Hematopoietic multipotent progenitor cell treated with erythropoietin and hydrocortisone succinate and interleukin-3 and kit ligand, for 4 days (in vitro differentiated cells): ENCODE measurements at places on chromosomes 6 and 20.

DNA sequence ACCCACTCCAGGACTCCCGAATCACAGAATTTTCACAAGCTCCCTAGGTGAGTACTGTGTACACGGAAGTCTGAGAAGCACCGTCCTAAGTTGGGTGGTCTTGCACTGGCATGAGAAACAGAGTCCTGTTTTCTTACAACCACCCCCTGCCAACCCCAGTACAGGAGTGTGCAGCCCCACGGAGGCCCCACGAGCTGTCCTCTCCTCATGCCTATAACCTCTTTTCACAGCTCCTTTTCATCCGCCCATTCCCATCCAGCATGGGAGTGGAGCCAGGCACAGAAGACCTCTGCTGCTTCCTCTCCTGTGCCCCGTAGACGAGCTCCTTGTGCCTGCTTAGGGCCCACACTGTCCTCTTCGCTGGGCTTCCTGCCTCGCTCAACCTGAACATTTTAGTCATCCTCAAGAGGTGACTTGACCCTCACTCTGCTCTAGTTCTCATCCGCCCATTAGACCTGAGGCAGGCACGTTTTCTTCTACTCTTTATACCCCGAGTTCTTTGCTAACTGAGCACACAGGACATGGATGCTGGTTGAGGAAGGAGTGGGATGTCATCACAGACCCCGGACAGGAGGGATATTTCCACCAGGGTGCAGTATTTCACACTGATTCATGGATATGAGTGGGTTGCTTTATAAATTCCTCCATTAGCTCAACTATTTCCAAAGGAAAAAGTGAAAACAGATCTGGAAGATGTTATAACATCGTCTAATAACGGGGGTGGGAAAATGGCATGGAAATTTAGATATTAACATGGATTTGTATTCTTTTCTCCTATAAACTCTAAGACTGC, 160.5 kb downstream of the TTLL2 start:
- DNase-seq = peak; percentile 25

DNA sequence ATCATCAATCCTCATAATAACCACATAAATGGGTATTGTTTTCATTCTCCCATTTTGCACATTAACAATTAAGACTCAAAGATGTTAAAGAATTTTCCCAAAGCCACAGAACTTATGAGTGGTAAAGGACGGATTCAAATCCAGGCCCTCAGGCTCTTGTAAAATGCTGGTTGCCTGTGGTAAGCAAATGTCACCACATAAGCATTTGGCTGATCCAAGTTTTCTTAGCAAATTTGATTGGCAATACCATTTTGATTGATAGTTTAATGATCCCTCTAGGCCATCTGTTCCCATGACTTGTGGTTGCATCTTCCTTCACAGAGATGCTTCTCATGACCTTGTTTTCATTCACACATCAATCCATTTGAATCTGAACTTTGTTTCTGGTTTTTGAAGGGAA, 252.0 kb upstream of the RIN2 start:
- DNase-seq = no peak

GRCh38 chr6:158568549-158568948, 8.7 kb downstream of the TMEM181 start:
- DNase-seq = no peak

DNA sequence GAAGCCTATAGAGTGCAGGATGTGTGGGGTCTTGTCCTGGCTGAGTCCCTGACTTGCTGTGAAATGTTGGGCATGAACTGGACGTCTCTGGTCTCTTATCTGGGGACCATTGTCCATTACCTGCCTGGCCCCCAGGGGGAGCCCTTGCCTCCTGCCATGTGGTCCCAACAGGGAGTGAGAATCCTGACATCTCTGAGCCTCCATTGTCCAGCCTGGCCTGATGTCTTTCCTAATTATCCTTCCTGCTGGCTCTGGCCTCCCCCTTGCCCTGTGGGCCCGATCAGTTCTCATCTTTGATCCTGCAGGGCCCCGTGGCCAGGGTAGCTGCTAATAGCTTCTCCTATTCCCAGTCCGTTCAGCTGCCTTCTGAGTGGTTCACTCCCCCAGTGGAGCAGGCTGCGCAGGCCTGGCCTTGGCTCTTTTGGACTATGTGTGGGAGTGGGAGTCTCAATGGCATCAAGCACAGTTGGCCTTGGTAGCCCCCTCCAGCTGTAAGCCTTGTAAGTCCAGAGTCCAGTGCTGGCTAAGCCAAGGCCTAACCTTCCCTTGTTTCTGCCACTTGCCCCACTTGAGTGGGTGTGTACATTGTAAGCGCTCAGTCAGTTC, 77.9 kb upstream of the RALY start:
- DNase-seq = peak; percentile 63

DNA sequence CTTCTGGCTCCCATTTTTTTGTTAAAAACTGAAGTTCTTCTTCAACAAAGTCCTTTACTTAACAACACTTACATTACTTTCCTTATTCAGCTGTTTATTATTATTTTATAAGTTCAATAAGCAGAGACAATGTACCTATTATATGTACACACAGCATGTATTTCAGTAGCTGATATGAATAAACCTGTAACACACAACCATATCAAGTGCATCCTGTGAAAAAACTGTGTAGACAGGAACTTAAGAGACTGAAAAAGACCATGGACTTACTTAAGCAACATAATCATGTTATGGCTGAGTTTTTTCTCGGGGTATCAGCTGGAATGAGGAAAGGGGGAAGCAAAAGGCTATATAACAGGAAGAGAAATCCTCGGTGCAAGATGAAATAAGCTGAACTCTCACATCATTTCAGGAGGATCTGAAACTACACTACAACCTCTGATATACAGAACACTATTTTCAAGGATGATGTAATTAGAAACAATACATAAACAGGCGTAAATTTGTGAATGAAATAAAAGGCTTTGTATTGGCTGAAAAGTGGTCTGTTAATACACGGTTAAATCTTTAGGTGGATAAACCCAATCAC, 70.9 kb downstream of the REV3L start:
- no peak for DNase-seq

- no peak for DNase-seq
Measured at GRCh38 chr6:14819001-14819400, 426.9 kb upstream of the JARID2 start.

GRCh38 chr6:35016502-35017321, 124.4 kb downstream of the TCP11 start:
- DNase-seq = no peak

GRCh38 chr6:155014670-155015300, 19.7 kb downstream of the TIAM2 start:
- no peak for DNase-seq

DNA sequence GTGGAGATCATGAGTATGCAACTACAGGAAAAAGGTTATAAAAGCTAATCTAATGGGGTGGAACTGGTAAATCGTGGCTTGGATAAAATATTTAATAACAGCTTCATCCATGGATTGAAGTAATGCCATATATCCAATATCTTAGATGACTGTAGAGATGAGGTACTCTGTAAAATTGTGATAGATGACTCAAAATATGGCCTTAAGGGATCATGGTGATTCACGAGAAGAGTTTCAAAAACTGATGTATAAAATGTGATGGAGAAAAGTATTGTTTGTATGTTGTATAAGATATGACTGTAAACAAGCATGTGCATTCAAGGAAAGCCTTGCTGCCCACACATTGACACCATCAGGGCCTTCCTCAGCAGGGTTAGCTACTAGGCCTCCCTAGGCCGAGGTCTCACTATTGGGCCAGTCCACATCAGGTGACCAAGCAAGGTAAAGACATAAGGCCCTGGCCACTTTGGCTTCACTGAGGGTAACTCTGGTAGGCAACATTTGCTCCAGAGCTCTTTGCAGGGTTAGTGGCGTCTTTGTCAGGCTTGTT, 17.7 kb upstream of the CCN6 start:
- no peak for DNase-seq

DNA sequence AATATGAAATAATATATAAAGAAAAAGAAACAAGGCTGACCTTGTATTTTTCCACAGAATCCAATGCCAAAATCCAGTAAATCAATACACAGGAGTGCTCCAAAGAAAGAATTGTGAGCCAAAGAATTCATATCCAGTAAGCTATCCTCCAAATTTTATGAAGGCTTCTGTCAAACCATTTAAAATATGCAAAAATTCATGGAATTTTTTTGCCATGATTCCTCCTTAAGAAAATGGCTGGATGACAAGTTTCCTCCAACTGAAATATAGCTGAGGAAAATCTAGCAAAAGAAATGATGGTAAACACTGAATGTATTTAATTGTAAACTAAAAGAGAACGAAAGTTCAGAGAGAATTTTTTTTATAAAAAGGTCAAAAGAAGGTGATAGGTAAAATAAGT, 290.3 kb downstream of the UBE3D start:
- DNase-seq = no peak

DNA sequence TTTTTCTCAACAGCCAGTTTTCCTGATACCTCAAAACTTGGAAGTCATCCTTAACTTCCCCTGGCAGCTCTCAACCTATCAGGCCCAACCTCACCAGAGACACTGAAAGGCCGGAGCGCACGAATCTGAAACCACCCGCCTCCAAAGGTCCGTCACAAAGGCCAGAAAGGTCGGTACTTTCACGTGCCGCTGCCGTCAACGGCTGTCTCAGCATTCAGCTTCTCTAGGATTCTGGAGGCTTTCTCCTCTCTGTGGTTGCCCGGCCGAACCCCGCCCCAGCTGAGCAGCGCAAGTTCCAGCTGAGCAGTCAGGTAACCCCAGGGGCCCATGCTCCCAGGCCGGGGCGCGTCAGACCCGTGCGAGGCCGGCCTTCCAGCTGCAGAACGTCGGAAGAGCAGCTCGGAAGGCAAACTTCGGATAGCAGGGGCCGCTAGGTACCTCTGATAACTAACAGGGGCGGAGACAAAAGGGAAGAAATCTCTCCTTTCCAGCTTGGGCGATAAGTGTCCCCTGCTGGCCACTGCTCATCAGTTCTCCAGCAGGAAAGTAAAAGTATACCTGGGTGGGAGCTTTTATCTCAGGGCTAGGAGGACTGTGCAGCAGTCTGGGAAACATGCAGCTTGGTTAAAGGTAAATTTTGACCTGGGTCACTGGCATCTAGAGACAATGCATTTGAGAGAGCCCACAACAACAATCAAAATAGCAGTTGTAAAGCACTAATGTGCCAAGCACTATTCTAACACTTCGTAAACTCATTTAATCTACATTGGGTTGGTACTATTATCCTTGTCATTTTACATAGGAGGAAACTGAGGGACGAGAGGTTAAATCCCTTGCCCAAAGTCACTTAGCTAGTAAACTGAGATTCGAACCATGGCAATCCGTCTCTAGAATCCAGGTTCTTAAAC, 16.1 kb downstream of the ZSCAN12 start:
- DNase-seq = peak; percentile 92

- peak; percentile 55 for DNase-seq
Measured at GRCh38 chr6:122789182-122790027, at the start of gene SMPDL3A. Gene SMPDL3A, plus strand, starts transcription at chr6:122789258. Its CDS starts 89 bp downstream, at chr6:122789347.

- peak; percentile 86 for DNase-seq
Measured at GRCh38 chr20:32470025-32470861, 112.1 kb downstream of the ASXL1 start.

DNA sequence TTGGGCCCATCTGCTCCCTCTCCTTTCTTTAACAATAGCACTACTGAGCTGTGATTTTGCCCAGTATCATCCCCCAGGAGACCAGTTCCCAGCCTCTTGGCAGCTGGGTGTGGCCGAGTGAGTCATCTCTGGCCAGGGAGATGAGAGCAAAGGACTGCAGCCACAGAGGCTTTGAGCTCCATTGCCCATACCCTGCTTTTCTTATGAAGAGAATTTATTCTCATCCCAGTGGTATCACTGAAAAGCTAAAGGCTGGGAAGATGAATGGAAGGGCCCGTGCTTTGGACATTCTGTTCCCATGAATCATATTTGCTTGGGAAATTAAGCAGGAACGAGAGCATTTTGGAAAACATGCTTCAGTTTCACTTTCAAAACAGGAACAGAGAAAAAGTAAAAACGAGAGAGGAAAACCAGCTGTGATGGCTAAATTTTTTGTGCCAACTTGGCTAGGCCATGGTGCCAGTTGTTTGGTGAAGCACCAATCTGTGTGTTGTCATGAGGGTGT, 14.9 kb downstream of the CST3 start:
- DNase-seq = peak; percentile 62

DNA sequence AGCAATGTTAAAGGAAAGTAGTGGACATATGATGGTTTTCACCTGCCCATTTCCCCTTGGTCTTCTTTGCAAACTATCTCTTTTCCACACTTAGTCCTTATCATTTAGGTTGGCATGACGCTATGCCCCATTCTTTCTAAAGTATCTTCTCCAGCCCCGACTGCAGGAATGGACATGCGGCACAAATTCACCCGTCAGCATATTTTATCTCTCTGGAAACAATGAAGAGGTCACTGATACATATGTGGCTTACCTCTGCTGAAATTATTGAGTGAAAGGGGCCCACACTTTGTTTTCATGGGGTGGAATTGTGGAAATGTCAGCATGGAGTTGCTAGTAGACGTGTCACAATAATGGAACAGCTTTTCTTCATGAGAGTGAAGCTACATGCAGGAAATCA, 45.8 kb upstream of the MEI4 start:
- no peak for DNase-seq

DNA sequence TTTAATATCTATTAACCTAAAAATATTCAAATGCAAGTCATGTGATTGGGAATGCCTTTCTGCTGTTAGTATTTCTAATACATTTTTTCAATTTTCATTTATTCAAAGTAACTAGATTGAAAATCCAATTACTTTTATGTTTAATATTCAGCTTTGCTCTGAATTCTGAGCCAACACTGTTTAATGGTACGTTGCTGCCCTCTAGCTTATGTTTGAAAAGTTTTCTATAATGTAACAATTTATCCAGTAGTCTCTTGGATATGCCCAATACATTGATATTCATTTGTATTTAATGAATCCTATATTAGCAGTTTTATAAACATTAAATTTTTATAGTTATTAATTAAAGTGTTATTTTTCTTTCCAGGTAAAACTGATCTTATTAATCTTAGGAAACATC, 47.4 kb downstream of the LGSN start:
- peak; percentile 50 for DNase-seq

GRCh38 chr6:38193481-38194281, 374.2 kb downstream of the ZFAND3 start:
- DNase-seq = no peak

- DNase-seq = no peak
Measured at GRCh38 chr6:129140526-129140925, 257.6 kb downstream of the LAMA2 start.

DNA sequence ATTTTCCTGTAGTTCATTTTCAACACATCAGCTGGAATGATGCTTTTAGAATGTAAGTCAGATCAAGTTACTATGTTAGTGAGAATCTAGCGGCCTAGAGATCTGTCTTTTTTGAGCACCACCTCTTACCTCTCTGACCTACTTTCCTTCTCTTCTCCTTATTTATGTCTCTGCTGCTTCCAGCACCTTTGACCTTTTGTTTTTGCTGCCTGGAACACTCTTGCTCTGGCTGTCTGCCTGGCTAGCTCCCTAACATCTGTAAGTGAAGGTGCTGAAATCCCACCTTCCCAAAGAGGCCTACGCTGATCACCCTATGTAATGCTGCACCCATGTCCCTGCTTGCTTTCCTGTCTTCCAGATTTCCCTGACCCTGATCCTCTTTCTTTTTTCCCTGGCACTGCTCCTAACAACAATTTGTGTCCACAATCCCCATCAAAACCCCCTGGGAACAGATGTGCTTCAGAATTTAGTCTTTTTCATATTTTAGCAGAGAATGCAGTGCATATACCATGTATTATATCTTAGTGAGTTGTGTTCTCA, 87.8 kb downstream of the RFPL4B start:
- no peak for DNase-seq
